PC-3 (cell line): ENCODE measurements at places on chromosomes 12 and 14.

- no peak for DNase-seq
Measured at GRCh38 chr14:74141703-74142102, 56.9 kb downstream of the LIN52 start.

- no peak for DNase-seq
Measured at GRCh38 chr12:38898001-38898684, 7.2 kb downstream of the CPNE8 start.

DNA sequence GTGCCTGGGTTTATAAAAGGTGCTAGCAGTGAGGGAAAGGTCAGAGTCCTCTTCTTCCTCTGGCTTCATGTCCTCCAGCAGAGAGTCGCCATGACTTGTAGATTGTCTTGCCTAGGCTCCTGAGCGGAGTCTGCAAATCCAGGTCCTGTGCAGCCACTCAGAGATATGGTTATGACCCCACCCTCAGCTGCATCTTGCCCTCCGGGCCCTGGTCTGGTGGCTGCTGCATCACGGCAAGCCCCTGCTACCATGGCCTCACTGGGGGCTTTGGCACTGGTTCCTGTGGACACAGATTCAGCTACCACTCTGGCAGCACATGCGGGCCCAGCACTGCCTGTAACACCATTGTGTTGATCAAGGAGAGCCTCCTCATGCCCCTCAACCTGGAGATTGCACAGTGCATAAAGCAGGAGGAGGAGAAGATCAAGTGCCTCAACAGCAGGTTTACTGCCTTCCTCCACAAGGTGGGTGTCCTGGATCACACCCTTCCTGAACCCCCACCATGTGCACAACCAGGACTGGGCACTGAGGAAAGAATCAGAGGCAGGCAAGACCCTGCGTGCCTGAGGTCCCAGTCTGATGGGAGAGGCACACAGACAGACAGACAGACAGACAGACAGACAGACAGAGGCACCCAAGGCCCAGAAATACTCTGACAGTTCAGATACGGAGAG, 10.5 kb upstream of the KRT86 start:
- DNase-seq, result no peak

DNA sequence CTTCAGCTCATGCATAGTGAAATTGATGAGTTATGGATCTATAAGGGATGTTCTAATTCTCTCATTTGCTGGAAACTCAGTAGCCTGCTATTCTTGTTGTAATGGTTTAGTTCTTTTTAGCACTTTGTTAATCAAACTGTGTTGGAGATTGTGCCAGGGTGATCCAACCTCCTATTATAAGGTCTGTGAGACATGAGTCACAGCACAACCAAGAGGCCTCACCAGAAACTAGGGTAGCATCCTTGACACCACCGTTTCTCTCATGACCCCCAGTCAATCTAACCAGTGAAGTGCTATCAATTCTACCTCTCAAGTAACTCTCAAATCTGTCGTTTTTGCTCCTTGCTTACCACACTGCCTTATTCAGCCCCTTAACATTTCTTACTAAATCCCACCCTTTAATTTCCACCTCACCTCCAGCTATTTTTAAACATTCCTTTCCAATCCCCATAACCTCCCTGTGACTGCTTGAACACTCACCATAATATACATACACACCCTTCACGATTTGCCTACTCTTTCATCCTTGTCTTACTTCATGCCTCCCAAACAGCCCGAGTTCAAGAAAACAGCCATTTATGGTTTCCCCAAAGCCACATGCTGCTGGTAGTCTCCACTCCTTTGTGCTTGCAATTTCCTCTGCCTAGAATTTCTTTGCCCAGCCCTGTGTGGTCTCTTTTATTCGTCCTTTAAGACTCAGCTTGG, 53.9 kb upstream of the NUDT4 start:
- DNase-seq, result peak; percentile 35

- DNase-seq, result peak; percentile 37
Measured at GRCh38 chr12:89080793-89081465, 271.4 kb downstream of the DUSP6 start.

DNA sequence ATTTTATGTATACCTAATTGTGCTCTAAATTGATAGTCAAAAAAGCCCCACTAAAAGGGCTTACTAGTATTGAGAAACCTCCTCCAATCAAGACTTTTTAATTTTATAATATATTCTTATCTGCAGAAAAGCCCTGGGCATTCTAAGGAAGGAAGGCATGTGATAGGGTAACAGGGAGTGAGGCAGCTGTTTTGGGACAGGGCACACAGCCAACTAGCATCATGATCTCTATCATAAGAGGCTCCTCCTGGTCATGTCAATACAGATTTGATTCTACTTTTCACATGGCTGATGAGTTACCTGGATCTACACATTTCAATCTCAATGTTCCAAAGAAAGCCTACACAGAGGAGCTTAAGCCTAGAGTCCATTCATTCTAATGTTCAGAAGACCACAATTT, 9.1 kb downstream of the ADAM20 start:
- no peak for DNase-seq

- DNase-seq, result no peak
Measured at GRCh38 chr14:91350813-91351511, 66.7 kb downstream of the CCDC88C start.

DNA sequence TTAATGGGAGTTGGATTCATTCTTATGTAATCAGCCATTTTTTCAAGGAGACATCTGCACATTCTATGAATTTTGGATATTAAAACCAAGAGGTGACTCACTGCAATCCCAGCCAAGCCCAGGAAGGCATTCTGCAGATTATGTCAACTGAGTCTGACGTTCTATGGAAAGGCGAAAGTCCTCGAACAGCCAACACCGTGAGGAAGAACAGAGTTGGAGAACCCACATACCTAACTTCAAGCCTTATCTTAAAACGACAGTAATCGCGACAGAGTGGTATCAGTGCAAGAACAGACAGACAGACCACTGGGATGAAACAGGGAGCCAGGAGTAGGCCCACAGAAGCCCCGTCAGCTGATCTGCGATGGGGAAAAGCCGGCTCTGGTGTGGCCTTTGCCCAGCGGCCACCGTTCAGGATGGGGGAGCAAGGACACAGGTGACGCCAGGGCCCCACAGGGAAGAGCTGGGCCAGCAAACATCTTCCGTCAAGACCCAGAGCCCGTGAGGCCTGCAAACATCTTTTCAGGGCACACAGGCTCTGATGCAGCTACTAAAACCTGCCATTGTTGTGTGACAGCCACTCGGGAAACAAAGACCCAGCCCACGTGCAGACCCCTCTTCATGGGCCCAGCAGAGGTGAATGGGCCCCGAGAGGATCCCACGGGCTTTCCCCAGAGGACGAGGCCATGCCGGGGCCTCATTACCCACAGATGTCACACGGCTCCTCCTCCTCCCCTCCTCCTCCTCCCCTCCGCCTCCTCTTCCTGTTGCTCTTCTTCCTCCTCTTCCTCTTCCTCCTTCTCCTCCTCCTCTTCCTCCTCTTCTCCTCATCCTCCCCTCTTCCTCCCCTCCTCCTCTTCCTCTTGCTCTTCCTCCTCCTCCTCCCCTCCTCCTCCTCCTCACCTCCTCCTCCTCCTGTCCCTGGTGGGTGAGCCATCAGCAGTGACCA, 277.6 kb downstream of the ADGRD1 start:
- no peak for DNase-seq

DNA sequence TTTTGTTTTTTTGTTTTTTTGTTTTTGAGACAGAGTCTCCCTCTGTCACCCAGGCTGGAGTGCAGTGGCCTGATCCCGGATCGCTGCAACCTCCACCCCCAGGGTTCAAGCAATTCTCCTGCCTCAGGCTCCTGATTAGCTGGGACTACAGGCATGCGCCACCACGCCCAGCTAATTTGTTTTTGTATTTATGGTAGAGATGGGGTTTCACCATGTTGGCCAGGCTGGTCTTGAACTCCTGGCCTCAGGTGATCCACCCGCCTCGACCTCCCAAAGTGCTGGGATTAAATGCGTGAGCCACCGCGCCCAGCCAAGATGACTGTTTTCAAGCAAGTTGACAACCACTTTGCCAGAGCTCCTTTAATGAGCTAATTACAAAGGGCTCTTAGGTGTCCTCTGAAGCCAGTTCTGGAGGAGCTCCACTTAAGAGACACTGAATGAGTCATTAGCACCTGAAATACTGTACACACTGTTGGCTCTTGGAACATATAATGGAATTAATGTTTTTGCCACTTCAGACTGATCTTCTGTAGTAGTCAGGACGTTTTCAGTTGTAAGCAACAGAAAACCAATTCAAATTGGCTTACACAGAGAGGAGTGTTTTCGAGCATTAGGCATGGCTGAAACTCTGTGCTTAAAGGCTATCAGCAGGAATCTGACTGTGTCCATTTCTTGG, 55.4 kb upstream of the MED13L start:
- no peak for DNase-seq

DNA sequence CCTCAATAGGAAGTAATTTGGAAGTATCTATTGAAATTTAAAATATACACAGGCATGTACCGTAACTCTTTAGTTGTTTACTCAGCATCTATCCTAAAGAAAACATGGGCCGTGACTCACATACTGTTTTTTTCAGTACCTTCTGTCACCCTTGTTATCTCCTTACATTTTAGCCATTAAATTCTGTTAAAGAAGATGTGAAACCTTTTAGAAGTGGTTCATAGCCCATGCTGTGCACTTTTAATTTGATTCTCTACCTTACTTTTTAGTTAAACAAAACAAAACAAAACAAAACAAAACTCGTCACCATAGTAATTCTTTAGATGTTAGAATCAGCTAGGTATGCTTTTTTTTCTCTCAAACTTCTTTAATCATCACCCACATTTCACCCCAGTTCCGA, 494.4 kb upstream of the RGS6 start:
- DNase-seq, result peak; percentile 38

- no peak for DNase-seq
Measured at GRCh38 chr12:10466311-10466710, 13.1 kb upstream of the KLRC1 start.

GRCh38 chr12:52633383-52633782, 15.0 kb upstream of the KRT73 start:
- no peak for DNase-seq

GRCh38 chr12:100437038-100437841, 36.4 kb upstream of the NR1H4 start:
- DNase-seq, result no peak

DNA sequence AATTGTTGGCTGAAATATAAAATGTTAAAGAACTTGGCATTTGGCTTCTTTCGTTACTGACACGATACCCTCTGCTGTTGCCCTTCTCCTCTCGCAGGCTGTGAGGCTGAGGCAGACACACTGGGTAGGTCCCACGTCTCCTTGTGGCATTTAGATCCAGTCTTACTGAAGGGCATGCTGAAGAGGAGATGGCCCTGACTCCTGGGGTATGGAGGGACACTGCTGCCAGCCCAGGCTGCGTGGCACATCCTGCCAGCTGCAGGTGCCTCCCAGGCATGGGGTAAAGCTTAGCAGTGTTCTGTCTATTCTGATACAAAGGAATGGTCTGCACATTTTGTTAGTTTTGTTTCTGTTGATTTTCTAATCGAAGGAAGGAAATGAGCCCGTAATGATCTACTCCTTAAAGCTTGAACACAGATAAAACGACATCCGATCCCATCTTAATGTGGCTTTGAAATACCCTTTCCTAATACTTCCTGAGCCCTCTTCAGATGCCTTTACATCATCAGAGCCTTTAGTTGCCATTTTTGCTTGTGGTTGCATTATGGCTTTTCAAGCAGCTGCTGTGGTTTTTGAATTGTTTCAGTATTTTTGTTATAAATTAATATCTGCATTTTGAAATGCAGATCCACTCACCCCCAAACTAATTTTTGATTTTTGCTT, 61.1 kb downstream of the WDR20 start:
- DNase-seq, result no peak

DNA sequence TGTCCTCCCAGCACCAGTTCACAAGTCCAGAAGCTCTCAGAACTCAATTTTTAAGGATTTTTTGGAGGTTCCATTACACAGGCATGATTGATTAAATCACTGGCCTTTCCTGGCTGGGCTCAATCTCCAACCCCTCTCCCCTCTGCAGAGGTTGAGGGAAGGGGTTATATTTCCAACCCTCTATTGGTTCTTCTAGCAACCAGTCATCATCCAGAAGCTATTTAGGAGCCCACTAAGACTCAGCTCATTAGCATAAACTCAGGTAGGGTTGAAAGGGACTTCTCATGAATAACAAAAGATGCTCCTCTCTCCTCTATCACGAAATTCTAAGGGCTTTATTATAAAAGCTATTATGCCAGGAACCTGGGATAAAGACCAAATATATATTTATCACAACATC, 41.5 kb downstream of the SPPL3 start:
- no peak for DNase-seq
